ENCODE measurements at places on chromosomes 7 and 10.
A peak's percentile ranks its signal among the peaks of the same experiment; 100 is the strongest.

DNA sequence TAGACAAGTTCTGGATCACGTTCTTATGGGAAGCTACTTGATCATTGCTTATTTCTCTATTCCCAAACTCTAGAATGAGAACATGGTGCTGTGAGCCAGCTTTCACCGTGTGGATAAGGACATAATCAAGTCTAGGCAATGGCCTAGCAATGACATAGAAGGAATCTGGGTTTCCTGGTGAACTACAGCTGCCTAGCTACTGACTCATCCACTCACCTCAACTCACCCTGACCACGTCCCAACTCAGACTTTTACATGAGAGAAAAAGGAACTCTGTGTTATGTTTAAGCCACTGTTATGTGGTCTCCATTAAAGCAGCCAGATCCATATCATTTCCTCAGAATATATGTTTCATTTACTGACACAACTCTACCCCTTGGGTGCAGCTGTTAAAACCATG lies 18.8 kb upstream of the MET start:
- no peak for DNase-seq

DNA sequence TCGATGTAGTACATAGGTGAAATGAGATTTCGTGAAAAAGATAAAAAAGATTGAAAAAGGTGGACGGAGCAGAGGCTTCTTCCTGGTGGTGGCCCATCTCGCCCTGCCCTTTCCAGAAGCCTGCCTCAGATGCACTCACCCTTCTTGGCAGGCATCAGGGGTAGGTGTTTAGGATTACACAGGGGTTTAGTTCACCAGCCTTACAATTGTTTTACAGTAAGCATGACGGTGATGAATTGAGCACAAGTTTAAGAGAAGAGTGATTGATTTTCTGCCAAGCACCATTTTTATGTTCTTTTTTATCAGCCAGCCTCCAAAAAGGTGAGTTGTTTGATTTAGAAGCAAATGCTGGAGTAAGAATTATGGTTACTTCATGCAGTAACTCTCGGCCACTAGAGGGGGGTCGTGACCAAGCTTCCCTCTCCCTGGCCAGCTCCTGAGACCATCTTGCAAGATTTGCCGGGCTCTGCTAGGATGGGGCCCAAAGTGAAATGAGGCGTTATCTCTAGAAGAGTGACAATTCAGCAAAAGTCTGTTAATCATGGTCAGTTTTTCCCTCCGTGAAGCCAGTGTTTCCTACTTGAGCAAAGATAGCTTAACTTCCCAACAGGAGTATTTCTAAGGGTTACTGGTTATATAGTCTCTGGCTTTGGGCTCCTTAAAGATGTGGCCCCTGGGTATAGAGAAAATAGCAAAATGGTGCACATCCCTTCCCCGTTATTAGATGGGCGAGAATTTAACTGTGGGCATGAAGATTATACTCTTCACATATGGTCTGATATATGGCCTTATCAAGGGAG lies 228.8 kb downstream of the BMPER start:
- DNase-seq = peak; percentile 4

DNA sequence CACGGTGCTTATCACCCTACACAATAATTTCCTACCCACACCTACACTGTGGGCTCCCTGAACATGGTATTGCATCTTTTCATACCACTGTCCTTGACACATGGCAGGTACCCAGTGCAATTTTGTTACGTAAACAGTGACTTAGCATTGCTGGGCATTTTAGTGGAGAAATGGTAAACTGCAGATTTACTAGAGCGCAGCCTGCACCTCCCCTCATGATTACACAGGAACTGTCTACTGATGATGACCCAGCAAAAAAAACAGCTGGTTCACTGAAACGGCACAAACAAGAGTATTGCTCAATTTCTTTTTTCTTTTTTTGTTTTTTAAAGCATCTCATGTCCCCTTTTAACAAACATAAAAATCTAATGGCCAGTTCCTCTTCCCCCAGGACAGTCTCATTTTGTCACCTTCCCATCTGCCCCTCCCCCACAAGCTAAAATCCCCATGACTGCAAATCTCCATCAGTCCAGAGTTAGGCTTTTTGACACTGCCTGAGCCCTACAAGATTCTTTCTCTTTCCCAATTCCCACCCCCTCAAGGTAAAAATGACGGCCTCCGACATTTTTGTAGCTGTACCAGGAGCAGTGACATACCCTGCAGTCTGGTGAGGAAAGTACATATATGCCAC lies 2.8 kb downstream of the ZNF746 start:
- DNase-seq = no peak

GRCh38 chr10:129958148-129958628 lies 5.9 kb downstream of the EBF3 start:
- DNase-seq = no peak

DNA sequence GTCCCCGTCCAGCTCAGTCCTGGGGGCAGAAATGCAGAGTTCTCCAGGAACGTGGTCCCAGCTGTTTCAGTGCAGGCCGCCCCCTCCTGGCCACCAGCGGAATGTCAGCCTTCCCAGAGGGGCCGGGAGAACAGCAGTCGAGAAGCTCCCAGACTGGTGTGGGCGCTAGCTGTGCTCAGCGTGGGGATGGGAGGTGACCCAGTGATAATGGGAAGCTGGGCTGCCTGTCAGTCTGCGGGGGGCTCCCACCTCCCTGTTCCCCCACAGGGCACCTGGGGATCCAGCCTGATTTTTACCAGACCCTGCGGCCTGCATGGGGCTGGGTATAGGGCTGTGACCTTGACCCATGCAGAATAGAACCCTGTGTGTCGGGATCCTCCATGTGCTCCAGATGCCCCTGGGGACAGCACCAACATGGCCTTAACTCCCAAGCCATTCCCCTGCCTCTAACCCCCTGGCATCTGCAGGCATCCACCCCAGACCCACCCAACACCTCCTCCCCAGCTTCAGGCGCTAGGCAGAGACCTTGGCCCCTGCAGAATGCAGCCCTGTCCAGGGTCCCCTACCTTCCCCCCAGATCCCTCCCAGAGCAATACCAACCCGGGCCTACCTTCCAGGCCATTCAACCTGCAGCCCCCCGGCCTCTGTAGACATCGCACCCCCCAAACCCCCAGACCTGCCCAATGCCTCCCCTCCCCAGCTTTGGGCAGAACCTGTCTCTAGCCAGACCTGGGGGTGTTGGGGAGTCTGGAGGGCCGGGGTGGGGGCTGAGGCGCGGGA lies 880 bp upstream of the ELN start:
- peak; percentile 44 for DNase-seq

- DNase-seq = no peak
These were observed 8.4 kb downstream of the GOLGA7B start for GRCh38 chr10:97858001-97858439.

GRCh38 chr7:101138213-101138870 lies 11.4 kb downstream of the SERPINE1 start:
- peak; percentile 81 for DNase-seq

DNA sequence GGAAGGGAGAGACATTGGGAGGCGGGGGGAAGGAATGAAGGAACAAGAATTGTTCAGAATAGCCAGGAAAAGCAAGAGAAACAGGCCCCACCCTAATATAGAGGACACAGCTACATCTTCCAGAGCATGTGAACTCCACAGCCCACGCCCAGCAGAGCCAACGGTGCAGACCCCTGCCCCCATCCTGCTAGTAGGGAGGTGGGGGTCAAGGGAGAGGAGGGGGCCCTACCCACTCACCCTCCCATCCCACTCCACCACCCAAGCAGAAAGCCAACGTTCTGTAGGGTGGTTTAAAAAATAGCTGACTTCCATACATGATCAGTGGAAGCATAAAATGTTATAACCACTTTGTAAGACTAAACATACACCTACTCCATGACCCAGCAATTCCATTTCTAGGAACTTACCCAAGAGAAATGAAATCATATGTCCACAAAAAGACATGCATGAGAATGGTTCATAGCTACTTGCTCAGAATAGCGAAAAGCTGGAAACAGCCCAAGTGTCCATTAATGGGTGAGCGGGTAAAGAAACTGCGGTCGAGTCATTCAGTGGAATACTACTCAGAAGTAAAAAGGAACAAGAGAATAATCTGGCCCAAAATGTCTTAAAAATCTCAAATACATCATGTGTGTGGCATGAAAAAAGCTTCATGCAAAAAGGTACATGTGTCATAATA lies 31.8 kb downstream of the CTBP2 start:
- DNase-seq = no peak

- no peak for DNase-seq
These were observed 17.8 kb downstream of the CELF2 start for GRCh38 chr10:11035301-11035991.

DNA sequence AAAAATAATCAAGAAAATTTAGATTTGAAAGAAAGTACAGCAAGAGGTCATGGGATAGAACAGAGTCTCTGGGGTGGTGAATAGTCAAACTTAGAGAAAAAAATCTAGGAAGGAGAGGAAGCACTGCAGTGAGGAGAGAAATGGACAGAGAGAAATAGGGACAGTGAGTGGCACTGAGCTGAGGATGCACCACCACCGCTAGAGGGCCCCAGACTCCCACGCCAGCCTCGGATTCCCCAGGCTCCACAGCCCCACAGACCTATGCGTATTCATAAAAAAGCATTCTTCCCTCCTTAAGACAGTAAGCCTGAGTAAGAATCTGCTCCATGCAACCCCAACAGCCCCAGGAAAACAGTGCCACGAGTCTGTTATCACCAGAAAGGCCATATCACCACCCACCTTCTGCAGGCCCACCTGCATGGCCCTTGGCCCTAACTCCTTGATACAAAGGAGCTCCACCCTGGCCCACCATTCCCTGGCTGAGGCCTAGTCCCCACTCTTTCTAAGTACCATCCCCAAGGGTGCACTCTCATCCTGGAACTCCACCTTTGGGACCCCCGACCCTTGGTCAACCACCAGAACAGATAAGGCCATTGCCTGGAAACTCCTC lies 91.0 kb downstream of the ALOX5 start:
- DNase-seq = peak; percentile 69

GRCh38 chr7:141416650-141417270 lies 134.4 kb upstream of the AGK start:
- DNase-seq = no peak

- DNase-seq = no peak
These were observed 5.2 kb downstream of the ABCA13 start for GRCh38 chr7:48176356-48176893.

- no peak for DNase-seq
These were observed 16.6 kb downstream of the JAZF1 start for GRCh38 chr7:28163949-28164348.

GRCh38 chr7:117202511-117202910 lies 120.3 kb downstream of the WNT2 start:
- DNase-seq = no peak

- DNase-seq = no peak
These were observed 160.3 kb upstream of the KLF14 start for GRCh38 chr7:130894146-130894908.

DNA sequence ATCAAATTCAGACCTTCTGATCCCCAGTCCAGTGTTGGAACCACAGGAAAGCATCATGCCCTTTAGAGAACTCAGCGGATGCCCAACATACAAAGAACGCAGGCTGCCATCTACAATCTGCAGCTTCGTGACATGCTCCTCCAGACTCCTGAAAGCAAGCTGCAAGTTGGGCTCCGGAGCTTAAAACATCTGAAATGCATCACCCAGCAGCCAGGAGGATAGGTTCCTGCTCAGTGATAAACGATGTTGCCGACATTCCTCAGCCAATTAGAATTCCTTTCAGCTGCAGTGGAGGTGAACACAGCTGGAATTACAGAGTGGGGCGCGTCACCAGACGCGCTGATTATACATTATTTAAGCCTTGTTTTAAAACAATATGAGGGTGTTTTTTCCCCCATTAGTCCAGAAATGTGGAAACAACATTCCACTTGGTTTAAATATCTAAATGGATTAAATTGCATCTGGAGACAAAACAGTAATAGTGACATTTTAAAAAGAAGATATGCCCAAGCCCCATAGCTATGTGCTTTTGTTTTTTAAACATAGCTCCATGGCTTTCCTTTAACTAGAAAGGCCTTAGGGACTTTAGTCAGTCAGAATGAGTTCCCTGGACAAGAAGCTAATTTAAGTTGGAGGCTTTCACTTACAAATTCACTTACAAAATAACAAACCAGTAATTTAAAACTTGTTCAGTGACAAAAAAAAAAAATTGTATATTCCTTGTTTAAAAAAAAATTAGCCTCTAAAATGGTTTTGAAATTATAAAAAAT lies 6.3 kb downstream of the SMURF1 start:
- no peak for DNase-seq

DNA sequence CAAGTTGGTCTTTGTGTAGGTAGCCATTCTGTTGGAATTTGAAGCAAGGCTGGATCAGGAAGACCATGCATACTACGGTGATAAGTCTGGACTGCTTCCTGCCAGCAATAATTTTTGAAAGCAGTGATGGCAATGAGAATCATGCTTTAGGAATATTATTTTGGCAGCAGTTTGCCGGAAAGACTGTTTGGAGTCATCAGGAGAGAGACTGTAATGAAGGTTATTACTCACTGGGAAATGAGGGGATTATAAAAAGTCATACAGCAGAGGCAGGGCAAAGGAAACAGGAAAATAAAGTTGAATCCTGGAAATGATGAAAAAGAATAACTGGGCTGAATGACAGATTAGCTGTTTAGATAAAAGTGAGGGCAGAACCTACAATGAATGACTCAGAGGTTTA lies 1136.8 kb upstream of the AUTS2 start:
- DNase-seq = no peak

GRCh38 chr10:4069491-4069890 lies 284.5 kb upstream of the KLF6 start:
- DNase-seq = no peak

DNA sequence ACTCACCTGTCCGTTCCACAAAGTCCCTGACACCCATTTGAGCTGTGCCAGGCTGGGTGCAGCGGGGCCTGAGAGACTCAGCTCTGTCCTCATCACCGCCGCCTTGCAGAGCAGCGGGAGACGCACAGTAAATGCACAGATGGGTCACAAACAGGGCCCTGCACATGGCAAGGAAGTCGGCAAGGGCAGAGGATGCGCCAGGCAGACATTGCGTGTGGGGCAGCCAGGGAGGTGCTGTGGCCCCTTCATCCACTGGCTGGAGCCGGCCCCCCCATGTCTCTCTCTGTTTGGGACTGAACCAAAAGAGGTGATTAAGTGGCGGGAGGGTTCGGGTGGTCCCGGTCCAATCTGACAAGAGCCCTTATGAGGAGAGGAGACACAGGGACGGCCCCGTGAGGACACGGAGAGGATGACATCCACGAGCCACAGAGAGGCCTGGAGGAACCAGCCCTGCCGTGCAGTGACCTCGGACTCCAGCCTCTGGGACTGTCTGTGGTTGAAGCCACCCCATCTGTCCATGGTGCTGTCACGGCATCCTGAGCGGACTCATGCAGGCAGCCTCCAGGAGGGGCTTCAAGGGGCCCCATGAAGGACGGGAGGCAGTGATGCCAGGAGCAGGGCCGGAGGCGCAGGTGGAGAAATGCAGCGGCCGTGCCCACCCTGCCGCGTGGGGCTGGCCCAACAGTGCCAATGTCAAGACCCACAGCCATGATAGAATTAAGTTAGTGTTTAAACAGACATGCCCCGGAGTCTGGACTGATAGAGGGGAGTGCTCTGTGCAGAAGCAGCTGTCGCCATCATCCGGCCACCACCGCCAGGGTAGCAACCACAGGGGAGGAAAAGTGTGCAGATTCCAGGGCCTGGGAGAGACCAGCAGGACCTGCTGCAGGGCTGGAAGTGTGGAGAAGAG lies 28.4 kb upstream of the FOXL3 start:
- no peak for DNase-seq
